ENCODE measurements at places on chromosomes 11 and 22. TPM values are rescaled to one million over a fixed set of nuclear protein-coding genes. Genes with fewer than 3 reads are reported as not detected.

GRCh38 chr22:42138122-42138770 lies 7.6 kb upstream of the CYP2D6 start:
- H3K4me3 ChIP-seq, result no peak overlapping the region
- H3K4me1 ChIP-seq, result no peaks in the 10 kb centered on the region
- H3K27ac ChIP-seq, result no peak overlapping the region
- no peaks in the 10 kb centered on the region for H3K27me3 ChIP-seq
- DNase-seq, result no peak

The PHRF1 gene
- total RNA-seq, result 48.2 TPM

The LTO1 gene
- 35.8 TPM for total RNA-seq

- DNase-seq, result no peak
- no peaks in the 10 kb centered on the region for H3K36me3 ChIP-seq
- peak overlapping the region; percentile 75 for H3K27ac ChIP-seq
Observed at GRCh38 chr11:14642873-14643696, 519 bp upstream of the PDE3B start.

DNA sequence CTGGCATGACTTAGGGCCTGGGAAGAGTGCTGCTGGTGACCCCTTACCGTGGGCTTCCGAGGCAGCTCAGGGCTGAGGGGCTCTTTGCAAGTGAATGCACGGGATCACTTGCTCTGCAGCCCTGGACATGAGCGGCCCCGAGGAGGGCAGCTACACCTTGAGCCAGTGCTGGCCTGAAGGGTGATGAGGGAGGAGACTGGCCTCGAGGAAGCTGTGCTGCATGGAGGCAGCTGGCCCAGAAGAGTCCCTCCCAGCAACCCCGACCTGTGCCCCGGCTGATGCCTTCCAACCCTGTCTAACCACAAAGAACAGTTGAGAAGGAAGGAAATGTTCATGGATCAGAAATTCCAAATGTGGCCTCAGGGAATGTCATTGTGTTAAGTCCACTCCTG lies 45.2 kb downstream of the TBX1 start:
- no peak overlapping the region for H3K4me3 ChIP-seq
- no peak overlapping the region for H3K27ac ChIP-seq
- peaks cover 10% of the 10 kb centered on the region for H3K4me1 ChIP-seq
- H3K36me3 ChIP-seq, result peaks cover 3% of the 10 kb centered on the region
- no peak for DNase-seq
- no peaks in the 10 kb centered on the region for H3K27me3 ChIP-seq

DNA sequence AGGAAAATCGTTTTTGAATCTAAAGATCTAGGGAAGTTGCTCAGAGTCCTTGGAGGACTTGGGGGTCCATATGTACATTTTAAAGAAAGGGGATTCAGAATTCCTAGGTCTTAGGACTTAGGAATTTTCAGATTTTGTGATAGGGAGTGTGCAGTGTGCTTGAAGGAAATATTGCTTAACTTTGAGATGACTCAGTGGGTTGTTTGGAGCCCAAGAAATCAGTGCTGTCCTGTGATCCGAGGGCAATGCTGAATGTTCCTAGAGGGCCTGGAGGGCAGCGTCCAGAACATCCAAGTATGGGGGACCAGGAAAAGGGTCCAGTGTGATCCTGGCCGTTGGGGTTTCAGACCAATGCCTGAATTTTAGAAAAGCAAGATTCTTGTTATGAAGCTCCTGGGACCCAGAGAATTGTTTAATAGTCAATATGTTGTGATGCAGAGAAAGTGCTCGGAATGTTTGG lies 3.1 kb upstream of the IGF2 start:
- H3K27me3 ChIP-seq, result peaks cover 75% of the 10 kb centered on the region
- peak overlapping the region; percentile 86 for H3K27ac ChIP-seq
- H3K4me1 ChIP-seq, result peaks cover 31% of the 10 kb centered on the region
- peak overlapping the region; percentile 73 for H3K4me3 ChIP-seq
- no peak for DNase-seq

- peak; percentile 30 for DNase-seq
- no peak overlapping the region for H3K4me3 ChIP-seq
- peaks cover 42% of the 10 kb centered on the region for H3K4me1 ChIP-seq
- H3K36me3 ChIP-seq, result no peaks in the 10 kb centered on the region
- H3K27ac ChIP-seq, result no peak overlapping the region
Observed at GRCh38 chr11:134638796-134639430, 226.9 kb upstream of the B3GAT1 start.

DNA sequence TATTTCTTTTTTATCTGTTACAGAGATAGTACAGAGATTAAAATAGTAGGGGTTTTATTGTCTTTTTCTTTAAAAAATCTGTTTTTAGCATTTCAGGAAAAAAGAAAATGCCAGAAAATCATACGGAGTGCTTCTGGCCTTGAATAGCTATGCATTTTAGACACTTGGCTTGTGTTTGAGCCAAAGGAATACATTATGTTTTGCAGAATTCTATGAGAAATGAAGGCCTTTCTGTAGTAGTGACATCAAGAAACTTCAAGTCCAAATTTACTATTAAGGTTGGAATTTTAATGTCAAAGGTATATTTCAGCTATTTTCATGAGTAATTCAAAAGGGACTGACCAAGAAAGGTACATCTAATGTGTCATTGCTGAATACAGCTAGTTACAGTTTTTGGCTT lies 56.3 kb upstream of the DDI1 start:
- DNase-seq, result no peak
- H3K4me1 ChIP-seq, result peaks cover 17% of the 10 kb centered on the region
- no peaks in the 10 kb centered on the region for H3K27me3 ChIP-seq
- H3K36me3 ChIP-seq, result peaks cover 38% of the 10 kb centered on the region
- H3K27ac ChIP-seq, result no peak overlapping the region

- H3K4me1 ChIP-seq, result peaks cover 5% of the 10 kb centered on the region
- no peaks in the 10 kb centered on the region for H3K36me3 ChIP-seq
- no peak overlapping the region for H3K27ac ChIP-seq
- H3K4me3 ChIP-seq, result no peak overlapping the region
- peaks cover 2% of the 10 kb centered on the region for H3K27me3 ChIP-seq
Observed at GRCh38 chr11:116200564-116200963, 572.2 kb downstream of the BUD13 start.

DNA sequence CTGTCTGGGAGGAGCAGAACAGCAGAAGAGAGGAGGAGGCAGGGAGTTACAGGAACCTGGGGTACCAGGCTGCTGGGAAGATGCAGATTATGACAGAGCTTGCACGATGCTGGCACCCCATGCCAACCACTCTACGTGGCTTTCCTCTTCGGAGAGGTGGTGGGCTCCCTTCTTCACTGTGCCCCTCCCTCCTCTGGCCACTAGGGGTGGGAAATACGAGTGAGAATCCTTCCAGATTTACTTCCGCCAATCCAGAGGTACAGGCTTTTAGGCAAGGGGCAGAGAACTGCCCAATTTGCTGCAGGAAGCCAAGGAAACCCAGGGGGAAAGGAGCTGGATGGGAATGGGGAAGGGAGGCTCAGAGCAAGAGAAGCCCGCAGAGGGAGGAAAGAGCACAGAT lies 12.3 kb downstream of the HYOU1 start:
- H3K27ac ChIP-seq, result no peak overlapping the region
- no peaks in the 10 kb centered on the region for H3K4me1 ChIP-seq
- peaks cover 26% of the 10 kb centered on the region for H3K36me3 ChIP-seq

DNA sequence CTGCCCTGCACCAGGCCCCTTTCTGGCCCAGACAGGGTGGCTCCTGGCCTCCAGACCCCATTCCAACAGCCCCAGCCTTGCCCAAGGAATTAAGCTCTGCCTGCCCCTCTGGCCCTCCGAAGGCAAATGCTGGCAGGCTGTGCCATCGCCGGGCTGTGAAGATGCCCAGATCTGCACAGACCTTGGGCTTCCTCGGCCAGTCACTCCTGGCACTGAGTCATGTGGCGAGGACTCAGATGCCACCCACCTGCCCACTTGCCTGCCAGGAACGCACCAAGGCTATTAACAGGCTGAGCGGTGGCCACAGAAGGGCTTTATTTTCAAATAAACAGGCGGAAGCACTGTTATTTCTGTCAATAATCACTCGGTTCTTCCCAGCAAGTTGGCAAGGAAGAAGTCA lies 50.3 kb upstream of the TTLL12 start:
- H3K27ac ChIP-seq, result no peak overlapping the region
- H3K27me3 ChIP-seq, result no peaks in the 10 kb centered on the region
- H3K36me3 ChIP-seq, result no peaks in the 10 kb centered on the region
- H3K4me1 ChIP-seq, result peaks cover 61% of the 10 kb centered on the region

DNA sequence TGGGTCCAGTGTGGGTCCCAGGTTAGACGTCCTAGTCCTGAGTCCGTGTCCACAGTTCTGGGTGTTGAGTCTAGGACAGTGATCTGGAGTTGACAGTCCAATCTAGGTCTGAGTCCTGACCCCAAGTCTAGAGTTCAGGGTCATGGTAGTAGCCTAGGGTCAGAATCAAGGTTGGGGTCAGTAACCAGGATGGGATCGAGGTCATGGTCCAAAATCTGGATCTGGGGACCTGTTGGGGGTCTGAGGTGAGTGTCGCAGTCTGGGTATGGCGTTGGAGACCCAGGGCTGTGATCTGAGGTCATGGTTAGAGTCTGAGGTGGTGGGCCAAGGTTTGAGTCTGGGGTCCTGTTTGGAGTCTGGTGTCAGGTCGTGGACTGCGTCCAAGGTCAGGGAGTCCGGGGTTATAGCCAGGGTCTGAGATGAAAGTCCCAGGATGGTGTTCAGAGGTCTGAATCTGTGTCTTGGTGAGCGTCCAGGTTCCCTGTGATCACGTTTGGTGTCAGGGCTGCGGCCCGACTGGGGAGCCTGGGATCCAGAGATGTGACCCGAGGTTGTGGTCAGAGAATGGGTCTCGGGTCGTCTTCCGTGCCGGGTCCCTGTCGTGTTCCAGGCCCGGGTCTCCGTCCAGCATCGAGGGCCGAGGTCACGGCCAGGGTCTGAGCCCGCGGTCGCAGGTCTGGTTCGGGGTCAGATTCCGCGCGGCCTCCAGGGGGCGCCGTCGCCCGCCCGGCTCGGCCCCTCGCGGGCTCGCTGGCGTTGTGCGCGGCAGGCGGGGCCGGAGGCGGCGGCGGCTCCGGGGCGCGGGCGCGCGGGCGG lies 432 bp upstream of the GRK2 start:
- peaks cover 49% of the 10 kb centered on the region for H3K4me1 ChIP-seq
- H3K36me3 ChIP-seq, result no peaks in the 10 kb centered on the region
- no peaks in the 10 kb centered on the region for H3K27me3 ChIP-seq

GRCh38 chr11:113016905-113017304 lies 55.7 kb downstream of the NCAM1 start:
- no peaks in the 10 kb centered on the region for H3K36me3 ChIP-seq
- H3K4me1 ChIP-seq, result peaks cover 57% of the 10 kb centered on the region
- no peaks in the 10 kb centered on the region for H3K27me3 ChIP-seq

- no peaks in the 10 kb centered on the region for H3K4me1 ChIP-seq
- no peak overlapping the region for H3K4me3 ChIP-seq
- H3K36me3 ChIP-seq, result no peaks in the 10 kb centered on the region
- no peak overlapping the region for H3K27ac ChIP-seq
- DNase-seq, result no peak
Observed at GRCh38 chr22:36828815-36829214, 12.0 kb upstream of the PVALB start.

Measured in mesothelial cell of epicardium (in vitro differentiated cells).